ENCODE measurements at places on chromosomes 4 and X.

- no peak for DNase-seq
Observed at GRCh38 chr4:87078987-87079486, 141.4 kb downstream of the KLHL8 start.

DNA sequence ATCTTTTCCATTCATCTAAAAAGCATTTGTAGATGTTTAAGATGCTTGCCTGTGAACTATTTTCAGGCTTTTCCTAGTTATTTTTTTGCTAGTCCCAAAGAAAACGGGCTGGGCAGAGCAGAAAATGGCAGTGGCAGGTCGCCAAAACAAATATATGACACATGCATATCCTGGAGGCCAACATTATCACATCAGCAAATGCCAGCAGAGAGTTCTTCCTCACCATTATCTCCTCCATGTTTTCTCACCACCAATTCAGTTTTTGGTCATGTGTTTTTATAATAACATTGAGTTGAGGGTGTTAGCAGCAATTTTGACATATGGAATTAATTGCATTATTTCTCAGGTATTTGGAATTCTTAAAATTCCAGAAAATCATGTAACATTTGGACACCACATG is 97.9 kb upstream of the EOLA2 start:
- DNase-seq, result no peak

GRCh38 chr4:105058177-105058812 is 88.4 kb upstream of the TET2 start:
- DNase-seq, result no peak

GRCh38 chrX:8189096-8189830 is 18.2 kb upstream of the VCX2 start:
- no peak for DNase-seq
